CD4-positive, alpha-beta T cell treated with Interferon gamma for 1 hour (primary cell): ENCODE measurements at places on chromosomes 16 and 17.

DNA sequence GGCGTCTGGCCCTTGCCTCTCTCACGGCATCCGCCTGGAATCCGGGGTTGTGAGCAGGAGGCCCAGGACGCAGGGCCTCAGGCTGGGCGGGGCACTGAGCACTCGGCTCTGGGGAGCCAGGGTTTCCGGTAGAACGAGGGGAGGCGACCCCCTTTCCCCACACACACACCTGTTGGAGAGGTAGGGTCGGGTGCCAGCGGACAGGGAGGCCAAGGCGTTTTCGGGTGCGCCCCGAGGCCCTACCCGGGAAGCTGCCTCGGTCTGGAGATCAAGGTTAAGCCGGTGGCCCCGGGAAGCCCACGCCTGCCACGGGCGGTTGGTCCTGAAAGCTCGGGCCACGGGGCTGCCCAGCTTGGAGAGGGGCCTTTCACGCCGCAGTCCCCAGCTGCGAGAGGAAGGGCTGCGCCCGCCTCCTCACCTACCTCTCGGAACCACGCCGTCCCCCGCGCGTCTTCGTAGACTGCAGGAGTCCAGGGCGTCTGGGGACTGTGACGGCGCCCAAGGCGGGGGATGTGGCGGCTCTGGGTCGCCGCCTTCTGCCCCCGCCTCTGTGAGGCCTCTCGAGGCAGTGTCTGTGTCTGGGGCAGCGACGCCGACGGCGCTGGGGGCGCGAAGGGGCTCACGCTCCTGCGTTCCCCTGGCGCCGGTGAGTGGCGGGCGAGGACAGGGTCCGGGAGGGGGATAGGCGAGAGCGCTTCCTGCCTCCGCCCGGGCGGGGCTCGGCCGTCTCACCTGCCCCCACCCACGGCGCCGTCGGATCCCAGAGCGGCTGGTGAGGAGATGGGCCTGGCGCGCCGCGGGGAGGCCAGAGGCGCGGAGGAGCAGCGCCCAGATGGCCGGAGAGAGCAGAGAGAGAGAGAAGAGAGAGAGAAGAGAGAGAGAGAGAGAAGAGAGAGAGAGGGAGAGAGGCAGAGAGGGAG is 20.3 kb upstream of the HOXB9 start:
- DNase-seq = peak; percentile 16

- DNase-seq = no peak
These were observed 21.4 kb downstream of the CDH5 start for GRCh38 chr16:66387817-66388332.

DNA sequence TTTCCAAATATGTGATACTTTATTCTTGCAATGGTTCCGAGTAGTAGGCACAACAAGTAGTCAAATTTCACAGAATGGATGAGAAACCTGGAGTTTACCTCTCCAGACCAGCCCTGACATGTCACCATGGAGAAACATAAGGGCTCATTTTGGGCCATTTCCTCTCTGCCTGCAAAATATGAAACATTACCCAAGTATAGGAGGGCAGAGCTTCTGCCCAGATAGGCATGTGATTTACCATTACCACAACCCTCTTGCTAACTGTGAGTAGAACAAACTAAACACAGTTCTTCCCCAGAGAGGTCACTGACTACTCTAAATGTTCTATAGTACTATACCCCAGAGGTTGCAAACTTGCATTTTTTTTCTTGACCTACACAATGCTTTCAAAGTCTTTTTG is 15.7 kb upstream of the KPNB1 start:
- DNase-seq = no peak

DNA sequence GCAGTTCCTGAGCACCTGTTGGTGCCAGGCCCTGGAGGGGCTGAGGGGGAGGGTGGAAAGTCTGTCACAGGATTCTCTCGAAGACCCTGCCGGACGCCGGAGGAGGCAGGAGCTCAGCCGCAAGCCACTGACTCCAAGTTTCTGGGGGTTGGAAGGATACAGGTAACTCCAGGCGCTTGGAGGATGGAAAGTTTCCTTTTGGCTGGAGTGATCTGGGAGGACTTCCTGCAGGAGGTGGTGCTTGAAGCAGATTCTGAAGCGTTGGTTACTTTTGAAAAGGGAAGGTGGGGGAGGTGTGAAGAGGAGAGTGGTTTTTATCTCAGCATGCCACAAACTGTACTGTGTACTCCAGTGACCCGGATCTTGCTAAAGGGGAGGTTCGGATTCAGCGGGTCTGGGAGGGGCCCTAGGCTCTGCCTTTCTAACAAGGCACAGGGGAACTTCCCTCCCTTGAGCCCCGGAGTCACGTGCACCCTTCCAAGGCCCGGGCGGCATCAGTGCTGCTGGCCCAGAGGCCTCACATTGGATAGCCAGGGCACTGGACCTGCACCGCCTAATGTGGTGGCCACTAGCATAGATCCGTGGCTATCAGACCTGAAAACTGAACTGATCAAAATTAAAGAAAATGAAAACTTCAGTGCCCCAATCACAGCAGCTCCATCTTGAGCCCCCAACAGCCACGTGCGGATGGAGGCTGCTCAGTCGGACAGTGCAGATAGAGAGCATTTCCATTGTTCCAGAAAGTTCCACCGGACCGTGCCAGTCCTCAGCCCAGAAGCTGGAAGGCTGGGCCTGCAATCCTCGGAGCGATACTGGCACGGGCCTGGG is 42.2 kb upstream of the GSE1 start:
- DNase-seq = peak; percentile 74

DNA sequence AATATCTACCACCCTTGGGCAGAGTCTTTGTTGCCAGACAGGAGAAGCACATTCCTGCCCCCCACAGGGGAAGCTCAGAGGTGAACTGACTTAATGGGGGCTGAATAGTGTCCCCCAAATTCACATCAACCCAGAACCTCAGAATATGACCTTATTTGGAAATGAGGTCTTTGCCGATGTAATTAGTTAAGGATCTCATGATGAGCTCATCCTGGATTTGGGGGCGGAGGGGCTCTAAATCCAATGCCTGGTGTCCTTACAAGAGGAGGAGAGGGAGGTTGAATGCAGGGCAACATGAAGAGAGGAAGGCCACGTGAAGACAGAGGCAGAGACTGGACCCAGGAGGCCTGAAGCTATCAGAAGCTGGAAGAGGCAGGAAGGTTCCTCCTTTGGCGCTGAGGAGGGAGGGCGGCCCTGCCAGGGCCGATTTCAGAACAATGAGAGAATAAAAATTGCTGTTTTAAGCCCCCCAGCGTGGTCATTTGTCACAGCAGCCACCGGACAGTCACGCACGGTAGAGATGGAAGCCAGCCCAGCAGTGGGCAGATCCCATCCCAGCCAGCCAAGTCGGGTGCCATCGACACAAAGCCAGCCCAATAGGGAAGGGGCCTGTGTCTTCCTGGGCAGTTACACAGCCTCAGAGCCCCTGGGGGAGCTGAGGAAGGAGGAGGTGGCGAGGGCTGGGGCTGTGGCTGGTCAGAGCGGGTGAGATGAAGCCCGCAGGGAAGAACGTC is 21.3 kb downstream of the C16orf74 start:
- no peak for DNase-seq

- peak; percentile 34 for DNase-seq
These were observed 1.4 kb downstream of the TRAF4 start for GRCh38 chr17:28744972-28745785.

GRCh38 chr17:19009970-19010369 is 5.4 kb upstream of the FAM83G start:
- DNase-seq = no peak

DNA sequence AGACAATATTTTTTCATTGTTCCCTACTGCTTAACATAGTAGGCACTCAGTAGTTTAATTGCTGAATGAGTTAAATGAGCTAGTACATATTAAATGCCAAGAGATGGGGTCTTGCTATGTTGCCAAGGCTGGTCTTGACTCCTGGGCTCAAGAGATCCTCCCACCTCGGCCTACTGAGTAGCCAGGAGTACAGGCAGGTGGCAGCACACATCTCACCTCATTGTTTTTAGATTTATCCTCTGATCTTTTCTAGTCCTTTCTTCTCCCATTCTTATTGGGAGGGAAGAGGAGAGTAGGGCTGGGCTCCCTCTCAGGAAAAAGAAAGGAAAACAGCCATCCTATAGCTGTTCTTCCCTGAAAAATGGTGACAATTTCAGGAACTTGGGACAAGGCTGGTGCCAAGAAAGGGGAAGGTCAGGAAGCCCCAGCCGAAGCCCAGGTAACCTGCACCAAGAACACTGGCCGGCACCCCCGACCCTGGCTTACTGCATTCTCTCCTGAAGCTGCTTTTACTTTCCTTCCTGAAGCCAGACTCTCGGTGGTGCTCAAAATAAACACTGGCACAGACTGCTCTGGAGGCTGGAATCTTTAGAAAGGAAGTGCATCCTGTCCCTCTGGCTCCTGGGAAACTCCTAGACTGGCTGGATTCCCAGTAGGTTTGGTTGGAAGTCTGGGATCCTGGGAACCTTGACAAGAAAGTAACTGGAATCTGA is 2.7 kb downstream of the TNFAIP1 start:
- DNase-seq = no peak

DNA sequence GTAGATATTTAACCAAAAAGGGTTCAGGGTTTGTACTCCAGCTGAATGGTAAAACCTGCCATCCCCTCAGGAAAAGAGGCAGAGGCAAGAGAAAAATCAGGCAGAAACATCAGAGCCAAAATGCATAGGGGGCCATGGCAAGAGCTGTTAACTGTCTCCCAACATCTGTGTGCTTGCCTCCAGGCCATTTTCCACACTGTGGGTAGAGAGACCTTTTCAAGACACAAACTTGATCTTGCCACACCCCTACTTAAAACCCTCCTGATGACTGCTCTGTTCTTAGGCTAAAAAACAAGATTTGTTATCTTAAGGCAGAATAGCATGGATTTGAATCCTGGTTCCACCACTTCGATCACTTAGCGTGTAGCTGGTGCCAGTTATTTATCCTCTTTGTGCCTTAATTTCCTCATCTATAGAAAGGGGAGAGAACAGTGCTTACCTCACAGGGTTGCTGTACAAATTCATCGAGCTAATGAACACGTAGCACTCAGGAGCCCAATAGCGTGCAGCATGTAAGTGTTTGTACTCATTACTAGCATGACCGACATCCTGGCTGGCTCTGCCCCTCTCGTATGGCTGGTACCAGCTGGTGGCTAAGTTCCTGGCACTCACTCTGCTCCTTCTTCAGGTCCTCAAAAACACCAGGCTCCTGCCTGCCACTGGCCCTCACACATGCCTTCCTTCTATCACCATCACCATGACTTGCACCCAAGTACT is 25.8 kb downstream of the STAT3 start:
- DNase-seq = no peak

DNA sequence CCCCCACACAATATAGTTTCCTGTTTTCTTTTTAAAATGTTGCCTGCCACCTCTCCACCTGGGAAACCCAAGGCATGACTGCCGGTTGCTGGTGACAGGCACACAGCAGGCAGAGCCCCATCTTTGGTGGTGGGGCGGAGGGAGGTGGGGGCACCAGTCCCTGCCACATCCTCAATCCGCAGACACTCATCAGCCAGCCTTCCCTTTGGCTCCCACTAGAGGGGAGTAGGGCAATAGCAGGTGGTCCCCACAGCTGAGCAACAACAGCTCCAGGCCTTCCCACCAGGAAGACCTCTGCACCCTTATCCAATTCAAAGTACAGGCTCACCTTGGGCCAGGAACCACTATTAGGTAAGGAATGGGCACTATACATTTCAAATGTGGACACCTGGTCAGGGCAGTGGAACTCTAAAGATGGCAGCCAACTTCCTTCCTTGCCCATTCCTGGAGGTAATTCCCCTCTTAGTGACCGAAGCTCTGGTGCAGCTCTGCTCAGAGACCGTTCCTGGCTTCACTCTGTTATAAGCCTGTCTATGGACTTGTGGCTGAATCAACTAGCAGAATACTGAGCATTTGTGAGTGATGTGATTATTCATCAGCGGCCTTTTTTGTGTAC is 13.9 kb downstream of the RECQL5 start:
- peak; percentile 30 for DNase-seq

- no peak for DNase-seq
These were observed 55.9 kb upstream of the SREBF1 start for GRCh38 chr17:17892731-17893130.

GRCh38 chr17:61385577-61386236 is 13.9 kb upstream of the TBX2 start:
- no peak for DNase-seq

DNA sequence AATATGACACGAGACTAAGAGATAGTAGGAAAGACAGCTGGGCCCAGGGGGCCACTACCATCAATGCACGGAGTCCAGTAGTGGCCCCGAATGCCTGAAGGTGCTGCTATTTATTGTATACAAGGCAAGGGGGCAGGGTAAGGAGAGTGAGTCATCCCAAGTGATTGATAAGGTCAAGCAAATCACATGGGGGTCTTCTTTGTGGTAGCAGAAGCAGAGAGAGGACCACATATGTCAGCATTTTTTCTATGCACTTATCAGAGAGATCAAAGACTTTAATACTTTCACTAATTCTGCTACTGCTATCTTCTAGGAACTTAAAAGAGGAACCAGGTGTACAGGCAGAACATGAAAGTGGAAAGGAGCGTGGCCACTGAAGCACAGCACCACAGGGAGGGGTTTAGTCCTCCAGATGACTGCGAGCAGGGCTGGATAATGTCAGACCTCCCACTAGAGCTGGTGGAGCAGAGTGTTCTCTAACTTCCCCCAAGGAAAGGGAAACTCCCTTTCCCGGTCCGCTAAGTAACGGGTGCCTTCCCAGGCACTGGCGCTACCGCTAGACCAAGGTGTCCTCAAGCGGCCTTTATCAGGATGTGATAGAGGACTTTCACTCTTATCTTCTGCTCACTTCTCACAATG is 26.4 kb upstream of the ARL4D start:
- peak; percentile 57 for DNase-seq

- no peak for DNase-seq
These were observed 88.3 kb upstream of the CCL1 start for GRCh38 chr17:34451313-34451712.

DNA sequence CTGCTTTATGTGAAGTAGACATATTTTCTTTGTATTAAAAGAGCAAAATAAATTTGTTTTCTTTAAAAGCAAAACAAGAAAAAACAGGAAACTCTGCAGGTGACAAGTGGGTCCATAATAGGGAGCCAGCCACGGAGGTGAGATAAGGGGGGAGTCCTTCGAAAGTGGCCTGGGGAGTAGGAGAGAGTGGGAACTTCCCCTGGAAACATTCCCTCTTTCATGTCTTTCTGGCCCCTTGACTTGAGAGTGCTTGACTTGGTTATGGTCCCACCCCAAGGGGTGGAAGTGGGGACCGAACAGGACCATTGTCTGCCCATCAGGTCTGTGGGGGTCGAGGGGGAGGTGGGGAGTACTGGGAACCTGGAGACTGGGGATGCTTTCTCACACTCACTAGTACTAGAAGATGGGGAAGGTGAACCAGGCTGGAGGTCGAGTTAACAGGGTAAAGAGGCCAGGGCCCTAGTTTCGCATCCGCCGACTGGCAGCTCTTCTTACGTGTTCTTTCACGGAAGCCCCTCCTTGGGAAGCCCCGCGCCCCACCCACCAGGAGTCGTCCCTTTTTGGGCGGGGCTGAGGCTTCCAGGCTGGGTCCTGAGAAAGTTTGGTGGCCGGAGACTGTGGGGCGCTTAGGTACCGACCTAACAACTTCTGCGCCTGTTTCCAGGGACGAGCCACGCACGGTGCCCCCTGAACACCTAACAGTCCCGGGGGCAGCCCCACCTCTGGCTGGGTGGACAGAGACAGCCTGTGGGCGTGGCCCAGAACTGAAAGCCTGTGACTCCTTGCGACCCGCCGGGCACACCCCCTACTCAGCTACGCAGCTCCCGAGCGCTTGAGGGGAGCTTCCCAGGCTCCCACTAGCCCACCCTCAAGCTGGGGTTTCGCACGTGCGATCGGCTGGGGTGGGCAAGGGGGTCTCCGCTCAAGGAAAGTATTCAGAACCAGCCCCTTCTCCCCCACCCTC is 790 bp downstream of the TRADD start:
- DNase-seq = peak; percentile 85

GRCh38 chr17:46726206-46726605 is 92.3 kb downstream of the WNT3 start:
- no peak for DNase-seq
